T-cell (primary cell): ENCODE measurements at places on chromosomes 6 and 20.

GRCh38 chr6:135299256-135299655 lies 118.1 kb downstream of the MYB start:
- no peak overlapping the region for H3K4me3 ChIP-seq
- H3K27ac ChIP-seq: no peak overlapping the region

- H3K27ac ChIP-seq: no peak overlapping the region
- peaks cover 1% of the 10 kb centered on the region for H3K36me3 ChIP-seq
- H3K4me3 ChIP-seq: no peak overlapping the region
- no peak for DNase-seq
These were observed 31.5 kb downstream of the RRBP1 start for GRCh38 chr20:17650301-17651128.

DNA sequence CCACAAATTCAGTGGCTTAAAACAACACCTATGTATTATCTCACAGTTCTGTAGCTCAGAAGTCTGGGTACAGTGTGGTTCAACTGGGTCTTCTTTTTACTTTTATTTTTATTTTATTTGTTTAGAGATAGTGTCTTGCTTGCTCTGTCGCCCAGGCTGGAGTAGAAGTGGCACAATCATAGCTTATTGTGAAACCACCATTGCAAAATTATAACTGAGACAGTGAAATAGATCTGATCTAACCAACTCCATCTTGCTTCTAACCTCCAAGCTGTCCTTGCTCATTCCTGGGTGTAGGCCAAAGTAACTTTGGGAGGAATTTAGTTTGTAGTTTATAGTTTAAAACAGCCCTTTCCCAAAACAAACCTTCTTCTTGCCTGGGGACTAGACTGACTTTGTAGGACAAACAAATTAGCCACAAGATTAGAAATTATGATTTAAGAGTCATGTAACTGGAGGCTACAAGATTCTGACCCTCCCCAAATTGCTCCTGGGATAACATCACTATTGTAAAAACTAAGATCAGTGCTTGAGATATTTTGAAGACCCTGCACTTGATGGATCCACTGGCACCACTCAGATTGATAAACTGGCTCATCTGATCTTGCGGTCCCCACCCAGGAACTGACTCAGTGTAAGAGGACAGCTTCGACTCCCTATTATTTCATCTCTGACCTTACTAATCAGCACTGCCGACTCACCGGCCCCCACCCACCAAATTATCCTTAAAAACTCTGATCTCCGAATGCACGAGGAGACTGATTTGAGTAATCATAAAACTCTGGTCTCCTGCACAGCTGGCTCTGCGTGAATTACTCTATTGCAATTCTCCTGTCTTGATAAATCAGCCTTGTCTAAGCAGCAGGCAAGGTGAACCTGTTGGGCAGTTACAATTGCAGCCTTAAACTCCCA lies 193.4 kb upstream of the CDYL start:
- no peak overlapping the region for H3K4me3 ChIP-seq
- no peaks in the 10 kb centered on the region for H3K27me3 ChIP-seq
- H3K27ac ChIP-seq: no peak overlapping the region

DNA sequence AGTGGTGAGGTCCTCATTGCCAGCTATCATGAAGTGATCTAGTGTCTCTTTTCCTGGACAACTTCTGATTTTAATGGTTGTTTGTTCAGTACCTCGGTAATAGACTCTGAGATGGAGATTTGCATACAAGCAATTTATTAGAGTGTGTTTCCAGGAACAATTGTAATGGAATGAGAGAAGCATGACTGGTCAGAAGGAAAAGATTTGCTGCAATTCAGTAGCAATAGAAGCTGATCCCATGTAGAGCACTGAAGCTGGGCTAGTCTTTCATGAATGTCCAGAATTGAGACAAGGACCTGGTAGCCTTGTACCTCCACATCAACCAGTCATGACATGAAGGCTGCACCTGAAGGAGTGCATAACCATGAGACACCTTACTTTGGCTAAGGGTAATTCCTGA lies 526.5 kb downstream of the NKAIN2 start:
- H3K4me1 ChIP-seq: no peaks in the 10 kb centered on the region
- H3K27ac ChIP-seq: no peak overlapping the region
- no peak overlapping the region for H3K4me3 ChIP-seq
- H3K27me3 ChIP-seq: no peaks in the 10 kb centered on the region

- H3K27me3 ChIP-seq: peaks cover 21% of the 10 kb centered on the region
- peaks cover 7% of the 10 kb centered on the region for H3K4me1 ChIP-seq
- no peak for DNase-seq
- no peak overlapping the region for H3K27ac ChIP-seq
These were observed 54.0 kb downstream of the IL20RA start for GRCh38 chr6:136990754-136991153.

GRCh38 chr6:111759836-111760785 lies 113.1 kb downstream of the FYN start:
- peak overlapping the region; percentile 27 for H3K4me3 ChIP-seq
- no peaks in the 10 kb centered on the region for H3K36me3 ChIP-seq
- H3K27ac ChIP-seq: peak overlapping the region; percentile 98
- H3K27me3 ChIP-seq: no peaks in the 10 kb centered on the region

DNA sequence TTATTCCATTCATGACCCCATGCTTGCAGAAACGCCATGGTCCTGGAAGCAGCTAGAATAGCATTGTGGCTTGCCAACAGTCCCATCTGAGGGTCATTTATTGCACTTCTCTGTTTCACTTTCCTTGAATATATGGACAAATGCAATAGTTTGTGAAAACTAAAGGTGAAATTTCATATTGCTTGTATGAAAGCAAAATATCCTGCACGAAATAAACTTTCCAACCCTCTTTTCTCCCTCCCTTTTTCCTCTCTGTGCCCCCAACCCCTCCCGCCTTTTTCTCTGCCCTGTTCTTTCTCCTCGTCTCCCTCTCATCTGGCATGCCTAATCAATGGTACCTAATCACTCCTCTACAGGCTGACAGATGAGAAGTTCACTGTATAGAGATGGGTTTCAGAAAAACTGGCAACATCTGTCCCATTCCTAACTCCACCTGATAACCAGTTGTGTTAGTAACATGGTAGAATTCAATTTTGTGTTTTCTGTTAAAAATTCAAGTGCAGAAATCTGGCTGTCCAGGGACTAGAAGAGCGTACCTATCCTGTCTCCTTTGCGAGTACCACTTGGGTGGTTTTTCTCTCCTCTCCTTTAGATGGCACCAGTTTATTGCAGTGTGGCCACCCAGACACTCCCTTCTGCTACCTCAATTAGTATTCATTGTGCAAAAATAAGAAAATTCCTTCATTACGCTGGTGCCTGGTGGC lies 198.6 kb downstream of the FOXA2 start:
- H3K4me1 ChIP-seq: no peaks in the 10 kb centered on the region
- DNase-seq: no peak
- no peak overlapping the region for H3K4me3 ChIP-seq
- no peaks in the 10 kb centered on the region for H3K36me3 ChIP-seq

GRCh38 chr6:86192123-86192522 lies 549.4 kb upstream of the SYNCRIP start:
- H3K27me3 ChIP-seq: no peaks in the 10 kb centered on the region
- no peak overlapping the region for H3K27ac ChIP-seq
- DNase-seq: no peak
- H3K4me1 ChIP-seq: no peaks in the 10 kb centered on the region
- H3K36me3 ChIP-seq: no peaks in the 10 kb centered on the region

- H3K27me3 ChIP-seq: no peaks in the 10 kb centered on the region
- H3K4me3 ChIP-seq: no peak overlapping the region
- H3K27ac ChIP-seq: no peak overlapping the region
- peaks cover 25% of the 10 kb centered on the region for H3K36me3 ChIP-seq
- H3K4me1 ChIP-seq: no peaks in the 10 kb centered on the region
These were observed 42.4 kb downstream of the ALDH5A1 start for GRCh38 chr6:24537082-24537699.

DNA sequence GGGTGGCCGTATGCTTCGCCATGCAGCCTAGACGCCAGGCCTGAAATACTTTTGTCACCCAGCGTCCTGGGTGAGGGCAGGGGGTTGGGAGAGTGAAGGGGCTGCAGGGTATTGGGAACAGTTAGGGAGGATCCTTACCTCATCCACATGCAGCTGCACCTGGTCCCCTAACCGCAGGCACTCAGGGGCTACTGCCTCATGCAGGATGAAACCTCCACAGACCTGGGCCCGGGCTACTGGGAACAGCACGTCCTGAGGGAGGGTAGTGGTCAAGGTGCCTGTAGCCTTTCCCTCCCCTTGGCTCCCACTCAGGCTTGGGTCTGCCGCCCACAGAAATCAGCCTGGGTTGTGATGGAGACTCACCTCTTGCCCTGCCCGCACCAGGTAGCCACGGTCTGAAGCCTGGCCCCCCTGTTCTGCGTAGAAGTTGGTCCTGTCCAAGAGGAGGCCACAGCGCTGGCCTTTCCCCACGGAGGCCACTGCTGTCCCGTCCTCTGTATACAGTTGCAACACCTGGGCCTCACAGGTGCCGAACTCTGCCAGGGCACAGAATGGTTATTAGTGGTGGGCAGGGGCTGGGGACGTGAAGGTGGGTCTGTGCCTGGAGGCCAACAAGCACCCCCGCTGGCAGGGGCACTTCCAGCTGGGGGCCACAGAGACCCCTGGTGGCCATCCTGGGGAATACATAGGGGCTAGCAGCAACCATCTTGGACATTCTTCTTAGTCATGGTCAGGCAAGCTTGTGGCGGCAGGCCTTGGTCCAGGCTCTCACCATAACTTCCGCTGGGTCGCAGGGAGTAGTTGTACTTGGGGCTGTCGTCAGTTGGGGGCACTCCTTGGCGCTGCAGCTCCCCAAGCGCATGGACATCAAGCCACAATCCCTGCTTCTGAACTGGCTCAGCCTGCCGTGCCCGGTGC lies 8.6 kb downstream of the AARS2 start:
- H3K27ac ChIP-seq: no peak overlapping the region
- no peaks in the 10 kb centered on the region for H3K27me3 ChIP-seq
- peak; percentile 40 for DNase-seq
- H3K4me1 ChIP-seq: no peaks in the 10 kb centered on the region
- no peak overlapping the region for H3K4me3 ChIP-seq

GRCh38 chr6:135052939-135053338 lies 1.7 kb downstream of the HBS1L start:
- H3K27me3 ChIP-seq: no peaks in the 10 kb centered on the region
- H3K4me3 ChIP-seq: no peak overlapping the region
- H3K4me1 ChIP-seq: peaks cover 19% of the 10 kb centered on the region
- no peak overlapping the region for H3K27ac ChIP-seq
- H3K36me3 ChIP-seq: peaks cover 19% of the 10 kb centered on the region

- no peak for DNase-seq
- H3K36me3 ChIP-seq: no peaks in the 10 kb centered on the region
- H3K4me3 ChIP-seq: no peak overlapping the region
These were observed 6.3 kb downstream of the HMGN4 start for GRCh38 chr6:26544473-26544872.

GRCh38 chr6:88605271-88605670 lies 358.1 kb downstream of the RNGTT start:
- H3K27me3 ChIP-seq: no peaks in the 10 kb centered on the region
- H3K36me3 ChIP-seq: no peaks in the 10 kb centered on the region
- H3K4me3 ChIP-seq: no peak overlapping the region
- no peak overlapping the region for H3K27ac ChIP-seq
- no peak for DNase-seq

DNA sequence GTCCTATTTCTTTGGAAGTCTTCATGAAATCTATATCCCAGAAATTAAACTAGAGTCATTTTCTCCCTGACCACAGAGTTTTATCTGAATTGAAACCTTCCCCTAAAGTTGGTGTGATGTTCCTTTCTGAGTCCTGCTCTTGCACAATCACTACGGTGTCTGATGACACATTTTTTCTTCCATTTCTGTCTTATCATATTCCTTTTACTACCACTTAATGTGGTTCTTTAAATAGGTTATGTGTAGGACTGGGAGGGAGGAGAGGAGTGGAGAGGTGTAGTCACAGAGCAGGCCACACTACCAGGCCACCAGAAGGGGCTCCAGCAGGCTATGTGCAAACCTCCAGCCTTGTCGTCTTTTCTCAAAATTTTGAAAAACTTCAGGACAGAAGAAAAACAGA lies 39.7 kb upstream of the ATXN1 start:
- H3K27me3 ChIP-seq: no peaks in the 10 kb centered on the region
- no peaks in the 10 kb centered on the region for H3K36me3 ChIP-seq
- no peaks in the 10 kb centered on the region for H3K4me1 ChIP-seq

DNA sequence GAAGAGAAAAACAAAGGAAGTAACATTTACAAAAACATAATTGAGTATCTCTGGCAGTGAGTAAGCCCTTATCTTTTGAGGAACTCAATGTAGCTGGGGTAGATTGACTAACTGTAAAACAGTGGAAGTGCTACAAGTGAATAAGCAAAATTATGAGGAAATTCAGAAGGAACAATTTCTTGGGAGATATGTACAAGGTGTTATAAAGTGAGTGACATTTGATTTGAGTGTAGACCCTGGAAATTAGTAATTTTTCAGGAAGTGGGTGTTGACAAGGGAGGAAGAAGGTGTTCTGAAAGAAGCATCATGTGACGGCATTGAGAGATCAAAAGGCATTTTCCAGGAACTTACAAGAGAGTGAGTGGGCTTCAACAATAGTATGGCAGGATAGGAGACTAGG lies 22.2 kb downstream of the XRN2 start:
- no peaks in the 10 kb centered on the region for H3K27me3 ChIP-seq
- no peak overlapping the region for H3K4me3 ChIP-seq
- H3K4me1 ChIP-seq: peaks cover 13% of the 10 kb centered on the region
- no peak for DNase-seq
- no peak overlapping the region for H3K27ac ChIP-seq
- peaks cover 3% of the 10 kb centered on the region for H3K36me3 ChIP-seq

DNA sequence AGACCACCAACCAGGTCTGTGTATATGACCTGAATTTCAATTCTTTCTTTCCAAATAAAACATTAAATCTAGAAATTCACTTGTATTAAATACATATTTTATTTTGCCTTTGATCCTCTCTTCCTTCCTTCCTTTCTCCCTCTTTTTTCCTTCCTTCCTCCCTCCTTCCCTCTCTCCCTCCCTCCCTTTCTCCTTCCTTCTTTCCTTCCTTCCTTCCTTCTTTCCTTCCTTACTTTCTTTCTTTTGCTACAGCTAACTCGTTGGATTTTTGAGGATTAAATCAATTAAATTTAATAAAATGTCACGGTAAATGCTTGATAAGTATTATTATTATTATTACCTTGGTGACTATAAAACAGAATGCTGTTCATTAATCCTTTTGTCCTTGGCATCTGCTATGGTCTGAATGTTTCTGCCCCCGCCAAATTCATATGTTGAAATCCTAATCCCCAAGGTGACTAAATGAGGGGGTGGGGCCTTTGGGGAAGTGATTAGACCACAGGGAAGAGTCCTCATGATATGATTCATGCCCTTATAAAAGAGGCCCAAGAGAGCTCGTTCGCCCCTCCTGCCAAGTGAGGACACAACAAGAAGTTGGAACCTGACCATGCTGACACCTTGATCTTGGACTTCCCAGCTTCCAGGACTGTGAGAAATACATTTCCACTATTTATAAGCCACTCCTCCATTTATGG lies 67.6 kb upstream of the BTBD3 start:
- H3K4me1 ChIP-seq: no peaks in the 10 kb centered on the region
- no peak for DNase-seq
- H3K36me3 ChIP-seq: no peaks in the 10 kb centered on the region
- no peak overlapping the region for H3K4me3 ChIP-seq
- H3K27me3 ChIP-seq: no peaks in the 10 kb centered on the region
